CD4-positive, alpha-beta T cell treated with Interleukin-15 for 4 hours (primary cell): ENCODE measurements at places on chromosomes 11 and 22.
A peak's percentile ranks its signal among the peaks of the same experiment; 100 is the strongest.

DNA sequence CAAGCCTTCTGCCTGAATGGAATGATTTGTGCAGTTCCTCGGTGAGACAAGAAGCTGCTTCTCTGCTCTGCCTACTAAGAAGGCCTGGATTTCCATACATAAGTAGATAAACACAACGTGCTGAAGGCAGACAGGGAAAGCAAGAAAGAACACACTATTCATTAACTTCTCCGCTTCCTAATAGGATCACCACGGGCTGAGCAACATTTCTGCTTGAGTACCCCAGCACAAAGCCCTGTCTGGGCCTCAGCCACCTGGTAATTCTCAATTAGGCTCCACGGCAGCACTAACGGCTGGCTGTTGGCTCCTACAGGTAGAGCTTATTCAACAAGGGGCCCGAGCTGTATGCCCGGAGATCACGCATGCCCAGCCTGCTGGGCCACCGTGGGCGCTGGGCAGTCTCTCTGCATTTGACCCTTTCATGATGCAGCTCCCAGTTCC lies 1156.6 kb downstream of the TBC1D22A start:
- no peak for DNase-seq

DNA sequence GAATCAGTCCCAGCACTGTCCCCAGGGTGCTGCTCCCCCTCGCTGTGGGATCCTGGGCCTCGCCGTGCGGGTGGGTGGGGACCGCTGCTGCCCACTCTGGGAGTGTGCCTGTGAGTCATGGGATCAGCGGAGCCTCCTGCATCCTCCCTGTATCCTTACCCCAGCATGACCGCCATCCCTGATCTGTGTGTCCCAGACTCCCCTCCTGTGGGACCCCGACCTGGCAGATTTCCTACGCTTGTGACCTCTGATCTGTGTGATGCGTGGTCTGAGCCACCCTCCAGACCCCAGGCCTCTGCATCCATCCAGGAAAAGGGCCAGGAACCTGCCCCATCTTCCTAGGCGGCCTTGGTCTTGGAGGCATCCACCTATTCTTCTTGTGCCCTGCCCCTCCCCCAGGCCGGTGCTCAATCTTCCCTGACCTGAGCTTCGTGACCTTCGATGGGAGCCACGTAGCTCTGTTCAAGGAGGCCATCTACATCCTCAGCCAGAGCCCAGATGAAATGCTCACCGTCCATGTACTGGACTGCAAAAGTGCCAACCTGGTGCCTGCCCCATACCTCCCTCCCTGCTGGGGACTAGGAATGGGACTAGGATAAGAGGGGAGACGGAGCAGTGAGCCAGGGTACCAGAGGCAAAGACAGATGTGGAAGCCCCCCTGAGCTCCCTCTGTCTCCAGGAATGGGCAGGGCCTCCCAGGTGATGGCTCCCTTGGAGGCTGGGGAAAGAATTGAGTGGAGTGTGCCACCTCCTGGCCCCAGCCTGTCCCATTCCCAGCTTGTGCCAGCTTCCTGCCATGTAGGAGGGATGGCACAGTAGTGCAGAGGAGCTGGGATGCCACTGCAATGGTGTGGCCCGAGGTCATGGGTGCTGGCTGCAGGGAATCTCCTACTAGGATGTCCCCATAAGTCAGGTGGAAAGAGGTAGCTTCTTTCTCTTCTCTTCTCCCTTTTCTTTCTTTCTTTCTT lies 65.4 kb downstream of the OTOG start:
- DNase-seq = no peak

DNA sequence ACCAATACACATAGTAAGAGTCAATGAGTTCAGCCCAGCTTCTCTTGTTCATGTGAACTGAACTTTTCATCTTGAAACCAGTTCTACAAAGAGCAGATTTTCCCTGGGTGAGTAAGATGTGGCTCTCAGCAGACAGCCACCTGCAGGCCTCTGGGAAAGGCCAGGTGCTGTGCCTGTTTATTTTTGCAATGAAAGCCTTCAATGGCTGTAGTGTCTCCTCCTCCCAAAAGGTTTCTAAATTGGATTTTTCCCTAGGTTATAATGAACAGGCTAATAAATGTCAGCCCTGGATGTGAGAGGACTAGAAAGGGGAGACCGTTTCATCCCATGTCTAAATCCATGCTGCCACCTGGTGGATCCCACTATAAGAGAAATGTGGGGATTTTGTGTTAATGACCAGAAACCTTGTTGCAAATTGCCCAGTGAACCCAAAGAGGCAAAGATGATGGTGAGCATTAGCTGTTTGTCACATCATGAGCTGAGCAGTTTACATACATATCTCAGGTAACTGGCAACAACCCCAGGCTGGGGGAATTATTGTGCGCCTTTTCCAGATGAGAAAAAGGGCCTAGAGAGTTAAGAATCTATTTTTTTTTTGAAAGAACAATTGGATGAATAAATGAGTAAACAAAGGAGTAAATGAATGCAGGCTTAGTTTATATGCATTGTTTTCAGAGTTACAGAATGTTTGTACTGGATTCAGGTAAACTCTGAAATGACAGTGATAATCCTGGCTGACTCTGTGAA lies 12.7 kb downstream of the C11orf91 start:
- no peak for DNase-seq

DNA sequence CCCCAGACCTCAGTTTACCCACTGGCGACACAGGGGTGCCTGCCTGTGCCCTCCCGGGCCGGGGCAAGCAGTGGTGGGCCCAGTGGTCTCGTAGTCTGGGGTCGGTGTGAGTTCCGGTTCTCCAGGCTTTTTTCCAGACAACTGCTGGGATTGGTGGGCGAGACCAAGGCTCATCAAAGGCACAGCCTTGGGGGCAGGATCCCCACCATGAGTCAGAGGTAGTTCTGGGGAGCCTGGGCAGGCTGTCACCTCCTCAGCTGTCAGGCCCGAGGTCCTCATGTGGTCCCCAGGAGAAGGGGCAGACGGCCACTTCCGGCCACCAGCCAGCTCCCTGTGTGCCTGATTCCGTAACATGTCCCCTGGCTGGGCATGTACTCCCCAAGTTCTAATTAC lies 827 bp upstream of the MUC2 start:
- DNase-seq = no peak

GRCh38 chr22:42388130-42388797 lies 43.9 kb downstream of the NFAM1 start:
- no peak for DNase-seq

GRCh38 chr11:61587541-61587941 lies 6.7 kb upstream of the SYT7 start:
- DNase-seq = peak; percentile 22

DNA sequence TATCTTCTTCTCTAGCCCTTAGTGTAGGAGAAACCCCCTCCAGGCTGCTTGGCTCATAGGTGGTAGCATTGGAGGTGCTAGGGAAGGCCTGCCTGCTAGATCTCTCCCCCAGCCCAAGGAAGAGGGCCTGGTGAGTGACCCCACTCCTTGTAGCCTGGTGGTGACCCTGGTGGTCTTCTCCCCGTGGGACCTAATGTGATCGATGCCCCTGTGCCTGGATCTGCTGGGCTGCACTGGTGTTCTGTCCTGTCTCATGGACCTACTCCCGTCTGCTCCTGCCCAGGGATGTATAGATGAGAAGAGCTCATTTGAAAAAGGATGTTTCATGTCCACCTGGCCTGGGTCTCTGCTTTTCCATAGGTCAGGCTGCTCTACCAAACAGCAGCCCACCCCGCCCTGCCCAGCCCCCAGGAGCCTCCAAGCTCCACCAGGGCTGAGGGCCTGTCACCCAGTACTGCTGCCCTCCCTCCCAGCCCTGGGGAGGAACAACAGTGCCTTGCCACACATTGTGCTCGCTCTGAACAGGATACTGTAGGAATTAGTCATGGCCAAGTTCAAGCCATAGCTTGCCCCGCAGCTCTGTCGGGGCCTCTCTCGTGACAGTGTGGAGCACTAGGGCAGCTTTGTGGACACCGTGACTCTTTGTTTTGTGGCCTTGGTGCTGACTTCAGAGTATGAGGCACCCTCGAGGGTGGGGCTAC lies 19.7 kb downstream of the SLC37A2 start:
- no peak for DNase-seq

GRCh38 chr22:27984001-27984695 lies 65.1 kb upstream of the PITPNB start:
- DNase-seq = no peak

- DNase-seq = no peak
Measured at GRCh38 chr11:127058524-127058923, 58.0 kb upstream of the KIRREL3 start.

DNA sequence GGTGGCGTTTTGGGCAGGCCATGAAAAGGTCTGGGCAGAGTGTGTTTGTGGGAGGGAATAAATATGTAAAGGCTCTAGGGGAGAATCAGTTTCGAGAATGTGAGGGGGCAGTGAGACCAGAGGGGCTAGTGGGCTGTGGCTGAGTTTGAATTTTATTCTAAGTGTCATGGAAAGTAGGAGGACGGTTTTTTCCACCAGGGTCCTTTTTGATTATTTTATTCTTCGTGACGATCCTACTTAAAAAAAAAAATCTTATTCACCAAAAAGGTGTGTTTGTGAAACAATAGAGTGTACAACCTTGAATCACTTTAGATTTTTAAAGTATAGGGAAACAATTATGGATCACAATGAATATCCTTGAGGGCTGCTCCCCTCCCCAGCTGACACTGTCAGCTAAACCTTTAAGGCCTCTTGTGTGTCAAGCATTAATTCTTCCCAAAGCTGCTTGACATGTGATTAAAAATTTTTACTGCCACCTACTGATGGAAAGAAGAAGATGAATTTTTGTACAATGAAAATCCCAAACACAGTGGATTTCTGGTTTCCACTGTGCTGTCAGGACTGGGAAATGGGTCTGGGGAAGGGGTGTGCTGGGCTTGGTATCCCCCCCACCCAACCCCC lies 107.5 kb upstream of the OR4B1 start:
- DNase-seq = peak; percentile 50

DNA sequence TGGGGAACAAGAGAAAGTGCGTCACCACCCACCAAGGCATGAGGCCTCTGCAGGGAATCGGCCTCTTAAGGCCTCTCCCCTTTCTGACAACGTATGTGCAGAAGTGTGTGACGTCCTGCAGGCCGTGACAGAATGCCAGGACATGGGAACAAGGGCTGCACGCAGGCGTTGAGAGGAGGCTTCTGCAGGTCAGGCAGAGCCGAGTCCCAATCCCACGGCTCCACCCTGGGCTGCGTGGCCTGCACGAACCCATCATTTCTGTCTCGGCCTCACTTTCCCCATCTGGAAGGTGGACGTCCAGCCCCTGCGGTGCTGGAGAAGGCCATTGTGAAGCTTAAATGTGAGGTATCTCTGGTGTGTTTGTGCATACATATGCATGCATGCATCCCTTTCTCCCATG lies 61.8 kb downstream of the SHANK2 start:
- no peak for DNase-seq

- no peak for DNase-seq
Measured at GRCh38 chr11:85673393-85673792, 8.5 kb upstream of the CREBZF start.

DNA sequence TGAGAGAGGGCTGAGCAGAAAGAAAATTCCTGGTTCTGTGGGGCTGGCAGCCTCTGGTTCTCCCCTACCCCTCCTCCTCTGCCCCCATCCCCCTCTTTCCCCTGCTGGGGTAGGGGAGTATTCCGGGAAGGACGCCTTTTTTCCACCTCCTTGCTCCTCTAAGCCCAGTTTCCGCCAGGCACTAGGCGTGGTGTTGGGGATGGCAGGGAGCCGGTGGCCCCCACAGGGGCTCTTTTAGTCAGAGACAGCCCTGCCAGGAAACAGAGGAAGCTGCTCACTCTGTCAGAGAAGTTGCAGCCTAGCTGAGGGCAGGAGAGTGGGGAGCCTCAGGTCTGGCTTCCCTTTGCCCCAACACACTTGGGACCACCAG lies 15.6 kb upstream of the ARHGEF17 start:
- no peak for DNase-seq

DNA sequence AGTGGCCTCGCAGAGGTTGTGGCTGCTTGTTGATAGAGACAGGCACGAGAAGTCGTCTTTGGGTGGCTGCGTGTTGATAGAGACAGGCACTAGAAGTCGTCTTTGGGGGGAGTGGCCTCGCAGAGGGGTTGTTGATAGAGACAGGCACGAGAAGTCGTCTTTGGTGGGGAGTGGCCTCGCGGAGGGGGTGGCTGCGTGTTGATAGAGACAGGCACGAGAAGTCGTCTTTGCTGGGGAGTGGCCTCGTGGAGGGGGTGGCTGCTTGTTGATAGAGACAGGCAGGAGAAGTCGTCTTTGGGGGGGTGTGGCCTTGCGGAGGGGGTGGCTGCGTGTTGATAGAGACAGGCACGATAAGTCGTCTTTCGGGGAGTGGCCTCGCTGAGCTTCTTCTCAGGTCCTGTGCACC lies 328.8 kb downstream of the TBC1D22A start:
- DNase-seq = no peak

GRCh38 chr11:122404571-122404970 lies 251.0 kb upstream of the UBASH3B start:
- DNase-seq = no peak

- DNase-seq = no peak
Measured at GRCh38 chr11:110513846-110514437, 84.2 kb downstream of the FDX1 start.
